ENCODE measurements at places on chromosomes 5 and 9.
A peak's percentile ranks its signal among the peaks of the same experiment; 100 is the strongest.

DNA sequence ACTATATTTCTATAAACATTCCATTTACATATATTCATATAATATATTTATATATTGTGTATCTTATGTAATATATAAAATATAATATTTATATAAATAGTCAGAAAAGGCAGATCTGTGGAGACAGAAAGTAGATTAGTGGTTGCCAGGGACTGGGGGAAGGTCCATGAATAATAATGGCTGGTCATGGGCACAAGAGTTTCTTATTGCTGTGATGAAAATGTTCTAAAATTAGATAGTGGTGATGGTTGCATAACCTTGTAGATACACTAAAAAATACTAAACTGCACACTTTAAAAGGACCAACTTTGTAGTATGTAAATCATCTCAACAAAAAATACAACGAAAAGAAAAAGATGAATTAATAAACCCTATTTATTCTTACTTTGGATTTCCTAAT is 47.3 kb downstream of the NUP155 start:
- no peak for DNase-seq

GRCh38 chr5:1561402-1561929 is 37.7 kb upstream of the LPCAT1 start:
- DNase-seq: no peak

- no peak for DNase-seq
Observed at GRCh38 chr5:115484368-115484767, 60.2 kb downstream of the FEM1C start.

DNA sequence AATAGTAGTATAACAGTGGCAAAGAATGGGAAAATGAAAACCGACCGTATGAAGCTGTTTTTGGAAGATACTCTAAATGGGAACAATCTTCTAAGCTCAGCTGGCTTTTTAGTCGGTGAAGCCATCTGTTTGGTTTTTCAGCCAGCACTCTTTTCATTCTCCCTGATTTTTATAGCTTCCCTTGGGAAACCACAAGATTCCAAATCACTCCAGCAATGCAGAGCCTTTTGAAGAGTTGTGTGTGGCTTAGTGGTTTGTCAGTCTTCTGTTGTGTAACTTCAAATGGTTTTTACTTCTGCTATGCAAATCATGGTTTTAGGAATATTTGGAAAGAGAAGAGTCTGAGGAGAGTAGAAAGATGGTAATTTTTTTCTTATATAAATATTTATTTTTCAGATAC is 180.7 kb downstream of the KDM4C start:
- DNase-seq: no peak

- no peak for DNase-seq
Observed at GRCh38 chr5:6496207-6496584, 47.5 kb downstream of the UBE2QL1 start.

- DNase-seq: no peak
Observed at GRCh38 chr9:10014889-10015288, 597.9 kb downstream of the PTPRD start.

GRCh38 chr9:121743441-121744001 is 92.1 kb downstream of the DAB2IP start:
- peak; percentile 93 for DNase-seq

DNA sequence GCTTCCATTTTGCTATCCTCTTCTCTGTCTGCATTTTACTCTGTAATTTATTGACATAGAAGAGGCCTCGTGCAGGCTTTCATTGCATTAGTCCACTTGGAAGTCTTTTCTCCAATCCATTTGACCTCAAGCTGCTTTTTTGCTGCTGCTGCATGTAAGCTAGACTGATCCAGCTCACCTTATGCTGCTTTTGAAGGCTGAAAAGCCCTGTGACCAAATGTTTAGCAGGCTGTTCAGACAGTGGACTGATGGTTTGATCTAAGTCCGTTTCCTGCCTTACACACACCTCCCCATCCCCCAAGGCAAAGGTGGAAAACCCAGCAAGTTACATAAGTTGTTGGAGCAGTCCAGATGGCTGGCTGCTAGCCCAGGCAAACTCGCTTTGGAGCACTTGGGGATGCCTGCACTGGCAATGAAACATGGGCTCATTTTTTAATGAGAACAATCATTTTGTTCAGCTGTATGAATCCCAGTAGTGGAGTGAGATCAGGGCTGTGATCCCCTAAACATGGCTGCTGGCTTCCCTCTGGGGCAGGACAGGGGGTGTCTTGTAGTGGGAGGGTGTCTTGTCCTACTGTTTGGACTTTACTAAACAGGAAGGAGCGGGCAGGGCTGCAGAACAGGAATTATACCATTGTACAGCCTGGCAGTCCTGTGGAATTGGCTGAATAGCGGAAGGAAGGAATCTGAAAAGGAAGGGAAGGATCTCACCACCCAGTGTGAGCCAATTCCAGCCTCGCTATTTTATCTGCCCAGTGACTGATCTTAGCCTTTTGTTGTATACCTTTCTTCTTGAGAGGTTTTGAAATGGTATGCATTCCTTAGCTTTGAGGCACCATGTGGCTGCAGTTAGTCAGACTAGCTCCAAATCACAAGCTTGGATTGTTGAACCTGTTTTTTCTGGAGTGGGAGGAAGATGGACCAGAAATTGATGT is 212.0 kb downstream of the ARHGAP26 start:
- DNase-seq: peak; percentile 90

DNA sequence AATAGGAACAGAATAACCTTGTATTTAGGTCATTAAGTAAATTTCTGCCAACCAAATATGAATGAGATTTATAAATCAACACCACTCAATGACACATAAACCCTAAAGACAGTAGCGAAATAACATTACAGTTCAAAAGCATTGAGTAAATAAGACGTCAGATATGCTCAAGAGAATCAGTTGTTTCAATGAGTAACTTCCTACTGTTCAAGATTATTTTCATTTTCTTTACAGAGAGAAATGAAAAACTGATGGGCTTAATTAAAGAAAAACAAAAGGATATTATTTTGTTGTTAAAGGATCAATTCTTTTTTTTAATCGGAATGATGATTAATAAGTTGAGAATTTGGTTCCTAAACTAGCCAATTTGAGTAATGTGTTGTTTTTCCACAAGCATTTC is 150.1 kb downstream of the BNC2 start:
- no peak for DNase-seq
